A549 treated with RU486 at 1 μM for 4 hours (cell line): ENCODE measurements at places on chromosomes 1 and 21. TPM values are rescaled to one million over a fixed set of nuclear protein-coding genes. Genes with fewer than 3 reads are reported as not detected.

PCP4 gene
- not detected in 5 replicates for total RNA-seq

FCRL1 gene
- total RNA-seq: not detected in 5 replicates

NFIA gene
- 4.9 to 7.0 TPM (median 5.3 TPM) in 5 replicates for total RNA-seq

KRTAP19-3 gene
- total RNA-seq: not detected in 5 replicates

AIRE gene
- total RNA-seq: not detected in 5 replicates

TNNT2 gene
- total RNA-seq: 0.17 to 0.27 TPM in 2 of 5 replicates, not detected in the others

STIL gene
- total RNA-seq: 8.0 to 11.0 TPM (median 10.6 TPM) in 5 replicates

GUCA2A gene
- not detected in 5 replicates for total RNA-seq

C1orf35 gene
- 30.6 to 42.2 TPM (median 39.5 TPM) in 5 replicates for total RNA-seq

SZRD1 gene
- total RNA-seq: 71.9 to 95.4 TPM (median 92.9 TPM) in 5 replicates

TMCC2 gene
- total RNA-seq: 2.0 to 3.3 TPM (median 2.7 TPM) in 5 replicates

HSD11B1 gene
- total RNA-seq: not detected in 5 replicates

MASP2 gene
- 0.08 to 0.30 TPM (median 0.09 TPM) in 5 replicates for total RNA-seq

EFNA3 gene
- 3.0 to 5.4 TPM (median 3.9 TPM) in 5 replicates for total RNA-seq

PPIAL4G gene
- not detected in 5 replicates for total RNA-seq

MYOG gene
- not detected in 5 replicates for total RNA-seq

FCRL4 gene
- total RNA-seq: not detected in 5 replicates

C2CD4D gene
- total RNA-seq: not detected in 5 replicates

KPRP gene
- not detected in 5 replicates for total RNA-seq

RGS2 gene
- 18.6 to 29.4 TPM (median 25.3 TPM) in 5 replicates for total RNA-seq

RGS4 gene
- total RNA-seq: 0.08 to 0.23 TPM in 2 of 5 replicates, not detected in the others

AMY1B gene
- not detected in 5 replicates for total RNA-seq

PIK3C2B gene
- total RNA-seq: 5.8 to 8.7 TPM (median 7.7 TPM) in 5 replicates

VPS45 gene
- 16.1 to 17.5 TPM (median 16.9 TPM) in 5 replicates for total RNA-seq

MR1 gene
- 6.4 to 8.4 TPM (median 6.7 TPM) in 5 replicates for total RNA-seq

GBP7 gene
- not detected in 5 replicates for total RNA-seq

TINAGL1 gene
- 0.69 to 1.2 TPM (median 0.74 TPM) in 5 replicates for total RNA-seq

RHD gene
- total RNA-seq: not detected in 5 replicates

TMPRSS2 gene
- total RNA-seq: 0.09 to 0.26 TPM (median 0.13 TPM) in 3 of 5 replicates, not detected in the others

HES5 gene
- total RNA-seq: not detected in 5 replicates

TNFRSF25 gene
- 1.8 to 4.0 TPM (median 2.4 TPM) in 5 replicates for total RNA-seq
